Activated gamma-delta T cell treated with anti-CD3 and anti-CD28 coated beads, Interleukin-2, amount 50 U/mL, for 16 hours (primary cell): ENCODE measurements at places on chromosomes 13 and 19.
A peak's percentile ranks its signal among the peaks of the same experiment; 100 is the strongest.

GRCh38 chr13:25654322-25654721, 282.5 kb downstream of the ATP8A2 start:
- no peak for DNase-seq

DNA sequence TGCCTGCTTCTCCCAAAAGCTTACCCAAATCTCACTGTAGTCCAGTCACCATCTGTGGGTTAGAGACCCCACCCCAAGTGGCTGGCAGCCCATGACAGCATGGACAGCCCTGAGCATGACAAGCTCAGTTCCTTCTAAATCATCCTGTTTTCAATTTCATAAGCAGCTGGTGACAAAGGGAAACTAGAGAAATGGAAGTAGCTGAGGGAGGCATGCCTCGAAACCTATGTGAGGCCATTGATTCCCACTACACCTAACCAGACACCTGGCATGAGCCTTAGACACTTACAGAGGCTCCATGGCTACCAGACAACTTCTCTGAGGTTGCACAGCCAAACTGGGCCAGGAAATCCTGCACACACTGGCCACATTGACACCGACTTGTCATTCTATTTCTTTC, 56.2 kb downstream of the ABCC4 start:
- no peak for DNase-seq

- no peak for DNase-seq
Measured at GRCh38 chr13:79681069-79681468, 200.1 kb downstream of the NDFIP2 start.

DNA sequence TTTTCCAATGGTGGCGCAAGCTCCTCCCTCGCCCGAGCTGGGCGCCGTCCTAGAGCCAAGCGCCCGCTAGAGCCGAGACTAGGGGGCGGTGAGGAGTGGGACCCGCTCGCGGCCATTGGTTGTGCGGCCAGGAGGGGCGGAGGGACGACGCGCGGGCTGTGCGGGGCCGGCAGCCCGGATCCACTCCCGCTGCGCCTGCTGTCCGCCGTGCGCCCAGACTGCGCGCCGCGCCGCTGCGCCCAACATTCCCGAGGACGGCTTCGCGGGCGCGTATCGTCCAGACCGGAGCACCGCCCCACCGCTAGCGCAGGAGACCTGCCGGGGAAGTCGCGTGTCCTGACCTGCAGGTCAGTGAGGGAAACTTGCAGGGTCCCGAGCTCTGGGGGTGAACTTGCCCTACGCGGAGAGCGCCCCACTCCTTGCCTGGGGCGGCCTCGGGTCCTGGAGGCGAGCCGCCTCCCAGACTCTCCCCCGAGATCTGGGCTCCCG, at the start of gene SERTM1:
SERTM1 (plus strand) TSS at position 183 of the 489 bp plus-strand sequence. CDS start 21,059 bp downstream, outside the sequence.
- no peak for DNase-seq

DNA sequence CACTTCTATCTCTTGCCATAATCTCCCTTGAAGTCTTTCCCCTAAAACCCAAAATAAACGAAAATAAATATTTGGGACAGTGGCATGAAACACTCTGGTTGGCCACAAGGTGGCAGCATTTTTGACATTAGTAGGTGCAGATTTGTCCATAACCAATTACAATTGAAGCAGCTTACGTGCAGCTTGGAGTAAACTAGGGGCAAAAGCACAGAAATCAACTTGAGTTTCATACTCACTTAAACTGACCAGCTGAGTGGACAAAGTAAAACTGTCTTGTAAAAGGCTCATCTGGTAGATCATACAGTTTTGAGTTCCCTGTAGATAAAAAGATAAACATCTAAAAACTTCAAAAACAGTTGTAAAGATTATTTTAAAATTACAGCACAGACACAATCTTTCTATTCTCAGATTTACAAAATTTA, 18.8 kb downstream of the PDCD5 start:
- peak; percentile 11 for DNase-seq

DNA sequence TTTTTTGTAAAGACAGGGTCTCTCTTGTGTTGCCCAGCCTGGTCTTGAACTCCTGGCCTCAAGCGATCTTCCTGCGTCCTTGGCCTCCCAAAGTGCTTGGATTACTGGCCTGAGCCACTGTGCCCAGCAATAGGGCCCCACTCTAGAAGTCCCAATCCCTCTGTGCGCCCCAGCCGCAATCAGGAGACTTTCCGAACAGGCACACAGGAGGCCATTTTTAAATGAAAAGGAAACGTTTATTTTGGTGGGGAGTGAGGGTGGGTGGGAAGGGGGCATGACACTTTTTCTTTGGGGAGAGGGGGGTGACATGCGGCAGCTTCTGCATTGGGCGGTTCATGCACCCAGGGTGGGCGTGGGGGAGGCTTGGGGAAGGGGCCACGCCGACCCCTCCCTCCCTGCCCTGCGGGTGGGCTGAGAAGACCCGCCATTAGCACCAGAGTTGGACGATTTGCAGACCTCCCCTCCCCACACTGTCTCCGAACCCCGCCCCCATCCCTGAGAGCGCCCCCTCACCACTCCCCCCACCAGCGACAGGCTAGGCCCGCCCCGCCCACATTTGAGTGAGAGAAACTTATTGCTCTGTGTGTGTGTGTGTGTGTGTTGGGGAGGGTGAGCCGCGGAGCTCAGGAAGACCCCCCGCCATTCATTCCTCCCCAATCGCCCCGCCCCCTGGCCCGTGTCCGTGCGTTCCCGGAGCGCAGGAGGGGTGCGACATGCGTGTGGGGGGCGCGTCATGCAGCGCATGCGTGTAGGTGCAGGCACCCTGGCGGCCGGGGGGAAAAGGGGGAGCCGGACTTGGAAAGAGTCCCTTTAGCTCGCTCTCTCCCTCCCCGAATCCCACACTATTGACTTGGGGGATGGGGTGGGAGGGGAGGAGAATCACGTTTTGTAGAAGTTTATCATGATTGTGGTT, 17.2 kb downstream of the KCNC3 start:
- DNase-seq, result no peak

- DNase-seq, result no peak
Measured at GRCh38 chr13:24892829-24893228, 128.9 kb downstream of the RNF17 start.

DNA sequence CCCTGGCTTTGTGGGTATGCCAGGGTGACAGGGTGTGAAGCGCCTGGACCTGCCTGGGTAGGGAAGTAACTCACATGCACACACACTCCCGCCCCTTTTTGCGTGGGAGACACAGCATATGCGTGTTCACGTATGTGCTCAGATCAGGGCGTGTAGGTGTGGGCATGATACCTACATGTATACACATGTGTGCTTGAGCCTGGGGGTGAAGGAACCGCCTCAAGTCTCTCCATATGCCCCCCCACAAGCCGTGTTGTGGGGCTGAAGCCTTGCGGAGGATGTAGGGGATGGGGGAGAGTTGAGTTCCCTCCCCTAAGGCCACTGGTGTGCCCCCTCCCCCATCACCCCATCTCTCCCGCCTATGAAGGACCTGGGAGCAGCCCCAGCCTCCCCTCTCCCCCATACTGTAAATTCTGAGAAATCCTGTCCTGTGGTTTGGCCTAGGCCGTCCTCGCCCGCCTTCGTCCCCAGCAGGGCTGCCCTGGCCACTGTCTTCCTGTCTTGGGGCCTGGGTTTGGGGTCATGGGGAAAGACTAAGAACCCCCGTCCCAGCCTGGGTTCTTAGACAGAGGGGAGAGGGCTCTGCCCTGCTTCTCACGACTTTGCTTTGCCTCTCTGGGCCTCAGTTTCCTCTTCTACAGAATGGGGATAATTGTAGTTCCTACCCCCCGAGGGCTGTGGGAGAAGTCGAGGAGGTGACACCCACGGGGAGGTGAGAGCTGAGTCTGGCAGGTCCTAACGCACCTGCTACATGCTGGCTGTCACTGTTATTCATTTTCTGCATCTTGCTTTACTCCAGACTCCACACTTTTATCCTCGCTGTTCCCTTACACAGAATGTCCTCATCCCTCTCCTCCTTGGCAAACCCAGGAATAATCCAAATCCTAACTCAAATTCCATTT, 14.3 kb downstream of the ACTL9 start:
- no peak for DNase-seq

GRCh38 chr13:21171420-21171819, 4.9 kb downstream of the SKA3 start:
- no peak for DNase-seq

- no peak for DNase-seq
Measured at GRCh38 chr13:99237981-99238662, 20.1 kb downstream of the GPR18 start.

DNA sequence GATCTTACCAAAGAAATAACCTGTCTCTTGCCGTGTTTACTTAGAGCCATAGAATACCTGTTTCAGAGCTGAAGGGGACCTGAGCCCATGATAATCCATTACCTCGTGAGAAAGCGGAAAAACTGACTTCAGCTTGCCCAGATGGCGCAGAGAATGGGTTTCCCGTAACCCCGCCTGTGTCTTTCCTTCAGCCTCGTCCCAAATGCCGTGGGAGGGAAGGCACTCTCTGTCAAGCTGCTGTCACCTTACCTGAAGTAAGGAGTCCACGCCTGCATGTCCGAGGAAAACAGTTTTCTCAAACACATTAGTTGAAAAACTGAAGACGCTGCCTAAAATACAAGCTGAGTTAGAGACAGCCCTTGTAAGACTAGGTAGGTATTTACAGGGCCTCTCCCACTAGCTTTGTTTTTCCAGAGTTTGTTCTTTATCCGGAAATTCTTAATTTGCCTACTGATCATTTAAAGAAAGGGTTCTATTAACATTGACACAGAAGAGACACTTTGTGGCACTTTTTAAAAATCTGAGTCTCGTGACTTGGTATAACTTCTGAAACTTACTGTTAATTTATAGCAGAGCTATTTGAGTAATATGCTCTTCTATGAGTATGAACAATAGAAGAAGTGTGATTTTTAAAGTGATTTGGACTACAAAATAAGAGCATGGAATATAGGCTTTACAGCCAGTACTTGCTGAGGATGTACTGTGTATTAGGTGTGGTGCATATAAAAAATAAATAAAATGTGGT, 1.3 kb upstream of the INTS6 start:
- peak; percentile 20 for DNase-seq

DNA sequence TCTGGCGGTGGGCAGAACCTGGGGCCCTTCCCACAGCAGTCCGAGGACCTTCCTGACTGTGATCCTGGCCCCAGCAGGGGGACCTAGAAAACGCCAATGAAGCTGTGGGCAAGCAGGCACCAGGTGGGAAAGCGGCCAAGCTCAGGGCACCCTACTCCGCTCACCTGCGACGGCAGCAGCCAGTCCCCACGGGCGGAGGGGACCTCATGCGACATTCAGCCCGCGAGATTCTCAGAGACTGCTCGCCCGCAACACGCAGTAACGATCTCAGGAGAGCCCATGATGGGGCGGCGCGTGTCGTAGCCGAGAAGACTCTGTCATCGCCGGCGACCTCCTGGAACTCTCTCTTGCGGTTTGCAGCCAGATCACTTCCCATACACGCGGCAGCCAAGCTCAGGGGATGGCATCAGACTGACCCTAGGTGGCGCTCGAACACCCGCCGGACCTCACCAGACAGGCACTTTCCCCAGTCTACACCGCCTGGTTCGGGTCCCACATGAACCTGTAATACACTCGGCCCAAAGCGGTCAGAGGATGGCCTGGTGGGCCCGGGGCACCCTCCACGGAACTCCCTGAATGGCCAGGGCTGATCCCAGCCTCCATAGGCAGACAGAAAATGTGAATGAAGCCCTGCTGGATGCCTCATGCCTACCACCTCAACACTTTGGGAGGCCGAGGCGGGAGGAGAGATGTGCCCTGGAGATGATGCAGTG, 26.5 kb downstream of the MAN2B1 start:
- peak; percentile 81 for DNase-seq

- DNase-seq, result no peak
Measured at GRCh38 chr13:44108331-44108858, 228.7 kb downstream of the LACC1 start.

GRCh38 chr19:18982669-18983068, 41.7 kb upstream of the HOMER3 start:
- DNase-seq, result no peak

GRCh38 chr13:104833221-104833620, 1702.2 kb downstream of the EFNB2 start:
- no peak for DNase-seq

DNA sequence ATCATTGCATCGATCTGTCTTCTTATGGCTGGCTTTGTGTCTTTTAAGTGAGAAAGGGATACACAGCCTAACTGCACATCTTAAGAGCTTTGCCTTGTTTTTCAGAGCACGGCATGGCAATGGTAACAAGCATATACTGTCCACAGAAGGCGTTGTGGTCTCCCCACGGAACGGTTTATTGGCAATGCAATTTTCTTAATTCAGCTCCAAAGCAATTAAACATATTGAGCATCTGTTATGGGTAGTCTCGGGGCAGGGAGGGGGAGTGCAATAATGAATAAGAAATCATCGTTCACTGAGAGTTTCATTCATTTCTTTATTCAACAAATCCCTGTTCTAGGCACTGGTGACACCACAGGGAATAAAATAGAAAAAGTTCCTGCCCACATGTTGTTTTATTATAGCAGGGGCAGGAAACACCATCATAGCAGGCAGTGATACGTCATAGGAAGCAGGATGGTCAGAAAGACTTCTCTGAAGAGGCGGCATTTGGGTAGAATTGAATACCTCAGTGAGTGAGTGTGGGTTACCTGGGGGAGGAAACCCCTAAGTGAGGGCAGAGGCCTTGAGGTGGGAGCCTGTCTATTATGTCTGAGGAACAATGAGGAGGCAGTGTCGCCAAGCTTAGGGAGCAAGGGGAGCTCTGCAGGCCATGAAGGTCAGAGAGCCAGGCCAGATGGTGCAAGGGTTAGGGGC, 185.7 kb upstream of the KL start:
- no peak for DNase-seq

DNA sequence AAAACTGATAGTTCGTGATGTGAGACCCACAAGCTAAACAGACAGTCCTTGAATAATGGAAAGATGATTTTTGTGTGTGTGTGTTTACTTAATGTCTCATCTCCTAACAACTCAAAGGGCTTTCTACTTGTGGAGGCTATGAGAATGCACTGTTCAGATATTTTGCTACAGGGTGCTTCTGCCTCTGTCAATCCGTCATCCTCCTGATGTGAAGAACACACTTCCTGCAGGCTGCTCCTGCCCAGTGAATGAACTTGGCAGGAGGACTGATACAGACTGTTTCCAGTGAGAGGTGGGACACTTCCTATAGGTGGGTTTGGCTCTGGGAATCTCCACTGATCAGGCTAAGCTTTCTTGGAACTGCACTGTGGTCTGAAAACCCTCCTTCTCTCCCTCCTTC, 168.4 kb upstream of the STARD13 start:
- DNase-seq, result no peak

DNA sequence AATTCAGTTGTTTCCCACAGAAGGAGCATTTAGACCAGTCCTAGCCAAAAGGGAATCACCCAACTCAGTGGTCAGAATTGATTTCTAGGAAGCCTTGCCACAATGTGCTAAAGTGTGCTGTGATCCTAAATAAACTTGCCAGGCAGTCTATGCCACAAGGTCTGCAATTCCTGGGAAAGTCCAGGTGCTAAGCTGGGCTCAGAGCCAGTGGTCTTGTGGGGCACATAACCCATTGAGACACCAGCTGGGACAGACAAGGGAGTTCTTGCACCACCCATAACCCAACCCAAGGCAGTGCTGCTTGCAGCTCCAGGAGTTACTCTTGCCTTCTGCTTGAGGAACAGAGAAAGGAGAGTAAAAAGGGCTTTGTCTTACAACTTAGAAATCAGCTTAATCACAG, 489.5 kb upstream of the SPRY2 start:
- DNase-seq, result no peak
